Psoas muscle (tissue), 8 donors: ENCODE measurements at places on chromosomes 5 and 9. TPM values are rescaled to one million over a fixed set of nuclear protein-coding genes. Genes with fewer than 3 reads are reported as not detected.

NHP2 gene
- 86.9 TPM for total RNA-seq

RNF183 gene
- total RNA-seq = not detected

CDH9 gene
- not detected for total RNA-seq

DNA sequence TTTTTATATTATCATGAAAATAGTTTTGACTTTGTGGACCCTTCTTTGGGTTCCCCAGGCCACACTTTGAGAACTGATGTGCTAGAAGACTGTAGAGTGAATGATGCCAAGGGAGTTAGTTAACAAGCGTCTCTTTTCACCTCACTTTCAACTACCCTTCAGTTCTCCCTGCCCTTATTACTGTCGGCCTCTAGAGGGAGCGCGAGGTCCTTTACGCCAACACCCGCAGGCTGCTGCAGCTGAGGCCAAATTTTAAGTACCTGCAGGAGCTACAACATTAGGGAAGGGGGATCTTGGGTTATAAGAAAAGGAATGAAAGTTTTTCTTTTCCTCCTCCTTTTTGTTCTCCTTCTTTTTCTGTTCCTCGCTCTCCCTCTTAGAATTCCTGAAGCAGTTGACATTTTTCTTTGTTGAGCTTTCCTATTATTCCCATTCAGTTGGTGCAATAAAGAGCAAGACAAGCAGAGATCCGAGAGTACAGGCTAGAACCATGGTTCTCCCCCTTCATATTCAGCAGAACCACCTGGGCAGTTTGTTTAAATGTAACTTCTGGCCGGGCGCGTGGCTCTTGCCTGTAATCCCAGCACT, 84.0 kb downstream of the ZFAND5 start:
- DNase-seq = peak; percentile 81

DNA sequence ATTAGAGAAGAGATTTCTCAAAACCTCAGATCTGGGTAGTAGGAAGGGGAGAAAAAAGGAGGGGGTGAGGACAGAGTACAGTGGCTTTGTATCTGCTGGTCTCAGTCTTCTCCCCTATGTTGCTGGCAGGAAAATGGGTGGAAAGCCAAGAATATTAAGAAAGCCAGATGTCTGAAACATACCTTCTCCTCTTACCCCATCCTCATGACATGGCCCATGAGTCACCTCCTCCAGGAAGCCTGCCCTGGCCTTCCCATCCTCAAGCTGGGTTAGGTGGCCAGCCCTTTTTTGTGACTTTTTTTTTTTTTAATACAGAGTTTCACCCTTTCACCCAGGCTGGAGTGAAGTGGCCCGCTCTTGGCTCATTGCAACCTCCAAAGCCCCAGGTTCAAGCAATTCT, 61.8 kb downstream of the ABCA1 start:
- no peak for DNase-seq

GRCh38 chr9:132146039-132146438, 15.8 kb upstream of the NTNG2 start:
- DNase-seq = no peak

- no peak for DNase-seq
Observed at GRCh38 chr5:93941897-93942296, 200.5 kb upstream of the POU5F2 start.
